ENCODE measurements at places on chromosomes 7 and 10. TPM values are rescaled to one million over a fixed set of nuclear protein-coding genes. Genes with fewer than 3 reads are reported as not detected.

ACTL6B gene
- not detected for total RNA-seq

- peak; percentile 1 for DNase-seq
These were observed 24.0 kb downstream of the ZPBP start for GRCh38 chr7:50068850-50069551.

DNA sequence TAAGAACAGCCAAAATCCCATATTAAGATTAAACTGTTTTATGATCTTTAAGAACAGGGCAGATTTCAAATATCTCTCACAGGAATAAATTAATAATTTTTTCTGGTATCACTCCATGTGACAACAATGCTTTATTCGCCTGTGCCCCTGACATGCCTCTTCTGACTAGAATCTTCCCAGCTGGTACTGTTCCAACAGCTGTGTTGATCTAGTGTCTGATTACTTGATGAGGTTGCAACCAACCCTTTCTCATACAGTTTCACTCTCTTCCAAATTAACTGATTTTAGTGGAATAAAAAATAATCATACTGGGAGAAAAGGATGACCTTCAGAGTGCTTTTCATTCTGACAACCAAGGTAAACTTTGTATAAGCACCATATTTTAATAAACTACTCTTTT, 151.9 kb downstream of the CHRM2 start:
- DNase-seq = peak; percentile 91

DNA sequence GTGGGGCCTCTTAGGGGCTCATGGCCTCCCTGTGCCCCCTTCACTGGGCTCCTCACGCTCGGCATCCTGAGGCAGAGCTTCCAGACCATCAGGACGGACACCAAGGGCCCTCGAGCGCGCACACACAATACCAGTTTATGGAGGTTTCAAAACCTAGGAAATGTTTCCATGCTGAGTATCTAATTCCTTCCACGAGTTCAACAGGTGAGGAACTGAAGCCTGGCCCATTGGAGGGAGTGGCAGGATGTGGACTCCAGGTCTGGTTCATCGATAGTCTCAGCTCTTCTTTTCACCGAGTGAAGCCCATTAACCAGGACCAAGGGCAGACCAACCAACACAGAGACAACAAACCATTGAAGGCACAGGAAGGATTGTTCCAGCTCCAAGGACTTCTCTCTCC, 336.7 kb upstream of the SHH start:
- DNase-seq = no peak

DNA sequence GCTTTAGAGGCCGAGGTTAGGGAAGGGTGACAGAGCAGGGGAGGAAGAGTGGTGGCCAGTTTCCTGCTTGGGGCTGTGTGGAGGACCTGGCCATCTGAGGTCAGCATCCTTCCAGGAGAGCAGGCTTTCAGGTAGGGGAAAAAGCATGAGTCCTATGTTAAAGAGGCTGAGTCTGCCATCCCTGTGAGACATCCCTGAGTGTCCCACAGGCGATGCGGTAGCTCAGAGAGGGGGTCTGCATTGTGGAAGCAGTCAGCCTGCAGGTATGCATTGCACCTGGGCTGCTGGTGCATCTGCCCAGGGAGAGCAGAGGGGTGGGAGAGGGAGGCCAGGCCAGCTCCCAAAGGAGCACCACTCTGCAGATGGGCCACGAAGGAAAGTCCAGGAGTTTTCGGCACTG, 282.1 kb upstream of the ZNF32 start:
- no peak for DNase-seq

- DNase-seq = no peak
These were observed 179.7 kb upstream of the WDR11 start for GRCh38 chr10:120671491-120671890.

- no peak for DNase-seq
These were observed 119.3 kb upstream of the ZNF746 start for GRCh38 chr7:149616898-149617297.

DNA sequence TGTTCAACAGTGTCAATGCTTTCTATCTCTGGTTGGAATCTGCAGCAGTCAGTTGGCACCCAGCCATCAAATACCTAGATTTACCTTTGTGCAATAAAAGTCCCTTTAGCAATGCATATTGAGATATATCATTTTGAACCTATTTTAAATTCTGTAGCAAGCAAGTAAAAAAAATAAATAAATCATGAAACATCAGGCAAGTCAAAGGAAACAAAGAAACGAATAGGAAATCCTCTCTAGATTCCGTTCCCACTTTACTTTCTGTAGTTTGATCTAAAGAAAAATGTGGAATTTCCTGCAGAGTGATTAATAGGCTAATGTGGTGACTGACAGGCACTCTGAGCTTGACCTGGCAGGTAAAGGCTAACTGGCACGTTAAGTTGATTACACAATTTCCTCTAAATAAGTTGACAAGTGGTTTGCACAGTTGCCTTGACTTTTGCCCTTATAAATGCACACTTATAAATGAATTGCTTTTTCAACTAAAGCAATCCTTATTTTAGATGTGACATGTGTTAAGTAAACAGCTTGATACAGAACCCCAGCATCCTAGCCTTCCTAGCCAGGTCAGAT, 208.1 kb upstream of the TCF7L2 start:
- DNase-seq = no peak

NANOS1 gene
- total RNA-seq = 0.45 TPM

MYO1G gene
- not detected for total RNA-seq

DNA sequence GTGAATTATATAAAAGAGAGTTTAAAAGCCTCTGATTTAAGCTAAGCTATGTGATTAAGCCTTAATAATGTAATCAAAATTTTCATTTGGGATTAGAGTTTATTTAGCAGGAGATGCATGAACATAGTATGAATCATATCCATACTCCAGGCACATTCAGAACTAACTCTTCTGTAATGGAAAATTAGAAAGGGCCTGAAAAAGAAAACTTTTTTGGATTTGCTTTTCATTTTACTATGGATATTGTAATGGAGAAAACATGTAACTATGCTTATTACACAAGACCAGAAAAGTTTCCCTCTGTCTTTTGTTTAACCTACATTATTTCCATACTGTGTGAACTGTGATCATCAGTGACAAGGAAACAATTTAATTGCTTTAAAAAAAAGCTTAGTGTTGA, 22.0 kb downstream of the TES start:
- DNase-seq = no peak

GOLGA7B gene
- total RNA-seq = not detected

CAMK2B gene
- 0.06 TPM for total RNA-seq
